ENCODE measurements at places on chromosomes 6 and 20.

GRCh38 chr20:33370291-33370690 is 31.0 kb downstream of the CDK5RAP1 start:
- no peak for DNase-seq

GRCh38 chr6:11172501-11173327 is 59.8 kb downstream of the NEDD9 start:
- DNase-seq, result peak; percentile 79

DNA sequence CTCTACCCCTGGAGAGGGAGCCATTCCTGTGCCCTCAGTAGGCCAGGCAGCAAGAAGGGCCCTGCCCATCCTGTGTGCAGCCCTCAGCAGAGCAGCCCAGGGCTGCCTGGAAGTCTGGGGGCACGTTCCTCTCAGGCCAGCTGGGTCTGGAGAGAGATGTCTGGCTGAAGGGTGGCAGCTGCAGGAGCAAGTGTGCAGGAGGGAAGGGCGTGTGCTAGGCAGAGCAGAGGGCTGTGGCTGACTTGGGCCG is 62.7 kb downstream of the NOL4L start:
- no peak for DNase-seq

DNA sequence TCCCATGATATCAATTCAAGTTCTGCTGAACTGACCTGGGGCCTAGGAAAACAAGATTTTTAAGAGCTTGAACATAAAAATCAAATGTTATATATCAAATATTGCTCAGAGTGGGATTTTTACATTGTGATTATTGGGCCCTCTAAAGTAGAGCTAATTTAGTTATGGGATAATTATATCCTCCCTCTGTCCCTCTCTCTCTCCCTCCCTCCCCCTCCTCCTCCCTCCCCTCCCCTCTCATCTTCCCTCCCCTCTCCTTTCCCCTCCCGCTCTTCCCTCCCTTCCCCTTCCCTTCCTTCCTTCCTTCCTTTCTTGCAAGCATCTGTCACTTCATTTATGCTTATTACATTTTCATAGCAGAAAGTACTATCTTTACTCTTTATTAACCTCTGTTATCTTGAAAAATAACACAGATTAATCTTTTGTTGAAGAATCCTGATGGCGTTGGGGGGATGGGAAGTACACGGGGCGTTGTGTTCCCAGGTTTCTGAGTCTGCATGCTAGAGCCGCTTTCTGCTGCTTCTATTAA is 32.8 kb downstream of the KIF25 start:
- no peak for DNase-seq

GRCh38 chr6:137471986-137472385 is 22.2 kb downstream of the OLIG3 start:
- peak; percentile 93 for DNase-seq

DNA sequence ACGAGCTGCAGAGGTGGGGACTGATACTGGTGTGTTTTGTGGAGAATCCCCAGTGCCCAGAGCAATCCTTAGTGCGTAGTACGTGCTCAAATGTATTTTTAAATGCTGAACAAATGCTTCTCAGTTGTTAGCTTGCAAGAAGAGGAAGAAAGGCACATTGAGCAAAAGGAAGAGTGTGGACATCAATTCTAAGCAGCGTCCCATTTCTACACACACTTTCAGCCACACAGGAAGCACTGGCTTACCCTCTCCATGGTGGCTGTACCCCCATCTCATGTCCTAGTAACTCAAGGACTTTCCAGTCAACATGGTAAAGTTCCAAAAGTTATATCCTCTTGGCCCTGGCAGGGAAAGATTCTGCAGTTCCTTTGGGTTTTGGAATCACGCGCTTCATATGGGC is 98.8 kb upstream of the NXT1 start:
- DNase-seq, result no peak

DNA sequence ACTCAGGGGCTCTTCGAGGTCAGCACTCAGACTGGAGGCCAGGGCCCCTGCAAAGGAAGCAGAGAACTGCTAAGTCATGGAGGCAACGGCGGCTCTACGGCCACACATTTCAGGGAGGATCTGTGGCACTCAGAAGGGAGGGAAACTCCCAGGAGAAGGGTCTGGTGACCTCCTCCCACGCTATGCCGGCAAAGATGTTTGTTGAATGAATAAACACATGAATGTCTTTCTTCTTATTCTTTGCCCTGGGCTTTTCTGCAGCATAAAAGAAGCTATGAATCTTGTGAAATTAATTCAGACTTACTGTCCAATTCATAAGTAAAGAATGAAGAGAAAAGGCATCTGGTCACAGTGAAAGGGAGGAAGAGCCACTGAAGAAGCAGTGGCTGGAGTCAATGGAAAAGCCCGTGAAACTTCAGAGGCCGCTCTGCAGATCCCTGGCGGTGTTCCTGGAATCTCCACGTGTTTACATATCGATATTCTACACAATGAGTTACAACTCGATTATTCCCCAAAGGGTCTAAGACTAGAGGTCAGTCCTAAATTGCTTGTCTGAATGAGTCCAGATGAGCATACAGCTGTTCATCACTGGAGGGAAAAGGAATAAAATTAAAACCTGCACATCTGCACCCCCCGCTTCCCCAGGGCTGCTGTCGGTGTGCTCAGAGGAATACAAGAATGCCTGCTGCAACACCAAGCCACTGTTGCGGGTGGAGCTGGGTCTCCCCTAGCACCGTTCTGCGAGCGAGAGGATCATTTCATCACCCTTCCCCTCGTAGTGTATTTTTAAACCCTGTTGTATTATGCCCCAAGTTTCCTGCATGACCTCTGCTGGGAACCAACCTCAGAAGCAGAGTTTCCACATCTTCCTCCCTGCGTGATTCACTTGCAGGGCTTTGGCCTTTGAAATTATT is 25.6 kb downstream of the INSM1 start:
- DNase-seq, result no peak

GRCh38 chr6:82629921-82630320 is 266.3 kb downstream of the TPBG start:
- DNase-seq, result no peak

GRCh38 chr6:79143320-79143898 is 65.4 kb upstream of the PHIP start:
- no peak for DNase-seq

DNA sequence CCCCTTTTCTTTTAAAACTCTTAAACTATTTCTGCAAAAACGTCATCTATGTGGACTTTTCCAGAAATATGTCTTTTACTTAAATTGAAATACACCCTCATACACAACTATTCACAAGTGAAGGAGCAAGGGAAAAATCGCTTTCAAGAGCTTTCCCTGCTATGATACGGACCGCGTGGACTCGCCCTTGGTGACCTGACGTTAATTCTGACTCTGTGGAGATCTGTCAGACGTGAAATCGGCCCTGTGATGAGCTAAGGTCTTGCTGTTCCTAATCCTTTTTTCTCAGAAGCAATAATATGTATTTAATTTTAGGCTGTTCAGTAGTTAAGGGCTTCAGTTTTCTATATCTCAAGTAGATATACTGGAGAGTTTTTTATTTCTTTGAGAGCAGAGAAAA is 113.6 kb downstream of the RPP40 start:
- DNase-seq, result no peak

GRCh38 chr6:102023977-102024657 is 630.6 kb downstream of the GRIK2 start:
- no peak for DNase-seq

DNA sequence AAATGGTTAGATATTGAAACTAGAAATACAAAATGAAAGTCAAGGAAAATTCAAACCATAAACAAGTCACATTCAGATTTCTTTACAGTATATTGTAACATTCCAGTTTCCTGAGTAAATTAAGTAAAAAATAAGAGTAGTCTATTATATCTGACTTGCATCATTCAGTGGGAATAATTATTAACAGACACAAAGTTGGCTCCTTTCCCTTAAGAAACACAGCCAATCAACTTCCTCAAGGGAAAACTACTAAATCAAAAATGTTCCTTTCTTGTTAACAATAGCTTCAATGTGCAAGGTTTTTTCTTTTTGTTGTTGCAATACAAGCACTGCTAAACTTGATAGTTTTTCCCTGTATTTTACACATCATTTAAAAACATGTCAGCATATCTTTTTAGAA is 33.2 kb downstream of the DNAAF9 start:
- DNase-seq, result no peak

- DNase-seq, result no peak
Observed at GRCh38 chr6:139508023-139508422, 133.6 kb upstream of the CITED2 start.

DNA sequence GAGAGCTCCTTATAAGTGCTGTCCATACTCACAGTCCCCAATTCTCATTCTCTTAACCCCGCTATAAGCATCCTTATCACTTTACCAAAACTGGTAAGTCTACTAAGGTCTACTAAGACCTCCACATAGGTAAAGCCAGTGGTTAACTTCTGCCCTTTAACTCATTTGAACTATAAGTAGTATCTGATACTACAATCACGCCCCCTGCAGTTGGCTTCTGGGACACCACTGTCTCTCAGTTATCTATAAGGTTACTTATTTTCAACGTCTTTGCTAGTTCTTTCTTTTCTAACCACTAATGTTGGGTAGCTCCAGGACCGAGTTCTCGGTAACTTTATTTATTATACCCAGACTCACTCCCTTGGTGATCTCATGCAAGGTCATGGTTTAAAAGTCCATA is 142.6 kb downstream of the ARHGAP18 start:
- no peak for DNase-seq

DNA sequence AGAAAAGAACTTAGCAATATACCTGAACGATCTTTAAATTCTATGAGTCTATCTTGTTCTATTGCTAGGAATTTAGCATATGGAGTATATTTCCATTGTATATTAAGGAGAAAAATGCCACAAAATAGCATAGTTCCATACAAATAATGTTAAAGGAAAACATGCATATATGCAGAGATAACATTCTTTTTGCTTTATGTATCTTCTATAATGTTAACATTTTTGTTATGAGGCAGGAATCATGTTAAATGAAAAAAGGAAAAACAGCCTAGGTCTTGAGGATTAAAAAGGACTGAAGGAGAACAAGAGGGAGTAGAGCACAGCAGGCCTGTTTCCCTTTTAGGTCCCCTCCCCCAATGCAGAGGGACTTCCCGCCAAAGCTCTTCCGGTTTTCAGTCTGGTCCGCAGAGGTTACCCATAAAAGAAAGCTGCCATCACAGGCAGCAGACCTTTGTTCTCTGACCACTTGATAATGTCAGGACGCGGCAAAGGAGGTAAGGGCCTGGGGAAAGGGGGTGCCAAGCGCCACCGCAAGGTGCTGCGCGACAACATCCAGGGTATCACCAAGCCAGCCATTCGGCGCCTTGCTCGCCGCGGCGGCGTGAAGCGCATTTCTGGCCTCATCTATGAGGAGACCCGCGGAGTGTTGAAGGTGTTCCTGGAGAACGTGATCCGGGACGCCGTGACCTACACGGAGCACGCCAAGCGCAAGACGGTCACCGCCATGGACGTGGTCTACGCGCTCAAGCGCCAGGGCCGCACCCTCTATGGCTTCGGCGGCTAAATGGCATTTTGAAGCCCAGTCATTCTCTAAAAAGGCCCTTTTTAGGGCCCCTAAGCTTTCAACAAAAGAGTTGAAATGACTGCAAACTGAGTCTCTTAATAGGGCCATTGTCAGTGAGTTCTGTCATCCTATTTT is 108.4 kb upstream of the PRSS16 start:
- peak; percentile 72 for DNase-seq

DNA sequence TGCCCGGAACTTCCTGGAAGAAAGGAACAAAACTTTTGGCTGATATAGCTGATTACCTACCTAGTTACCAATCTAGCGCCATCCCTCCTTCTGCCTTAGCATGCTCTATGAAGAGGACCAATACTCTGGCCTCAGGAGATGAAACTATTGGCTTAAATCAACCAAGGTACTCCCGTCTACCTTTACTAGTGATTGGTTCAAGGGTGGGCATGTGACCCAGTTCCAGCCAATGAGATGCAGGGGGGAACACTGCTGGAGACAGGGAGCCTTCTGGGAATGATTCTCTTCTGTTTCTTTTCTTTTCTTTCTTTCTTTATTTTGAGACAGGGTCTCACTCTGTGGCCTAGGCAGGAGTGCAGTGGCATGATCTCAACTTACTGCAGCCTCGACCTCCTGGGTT is 72.6 kb upstream of the CCDC167 start:
- DNase-seq, result no peak

- DNase-seq, result no peak
Observed at GRCh38 chr6:36949636-36950035, 4.9 kb upstream of the PI16 start.

DNA sequence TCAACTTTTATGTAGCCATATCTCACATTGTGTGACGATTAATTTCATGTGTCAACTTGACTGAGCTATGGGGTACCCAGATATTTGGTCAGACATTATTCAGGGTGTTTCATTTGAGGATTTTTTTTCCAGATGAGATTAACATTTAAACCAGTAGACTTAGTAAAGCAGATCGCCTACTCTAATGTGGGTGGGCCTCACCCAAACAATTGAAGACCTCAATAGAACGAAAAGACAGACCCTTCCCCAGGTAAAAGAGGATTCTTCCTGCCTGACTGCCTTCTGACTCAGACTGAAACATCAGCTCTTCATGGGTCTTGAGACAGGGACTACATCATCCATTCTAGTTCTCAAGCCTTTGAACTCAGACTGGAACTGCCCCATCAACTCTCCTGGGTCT is 231.7 kb upstream of the SASH1 start:
- DNase-seq, result no peak

DNA sequence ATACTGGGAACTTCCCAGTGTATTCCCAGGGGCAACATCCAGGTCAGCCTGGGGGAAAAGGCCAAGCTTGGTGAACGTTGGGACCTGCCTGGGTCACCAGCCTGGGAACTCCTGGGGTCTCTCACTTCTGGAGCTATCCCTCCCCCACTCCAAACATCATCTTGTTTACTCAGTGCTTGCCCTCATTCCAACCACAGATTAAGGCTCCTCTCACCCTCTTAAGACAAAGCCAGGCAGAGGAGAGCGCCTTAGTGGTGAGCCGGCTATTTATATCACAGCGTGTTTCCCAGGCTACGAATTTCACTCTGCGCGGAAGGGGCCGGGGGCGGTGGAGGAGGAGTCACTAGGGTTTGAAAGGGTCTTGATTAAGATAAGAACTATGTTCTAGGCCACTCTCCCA is 12.1 kb downstream of the PRPH2 start:
- DNase-seq, result no peak

DNA sequence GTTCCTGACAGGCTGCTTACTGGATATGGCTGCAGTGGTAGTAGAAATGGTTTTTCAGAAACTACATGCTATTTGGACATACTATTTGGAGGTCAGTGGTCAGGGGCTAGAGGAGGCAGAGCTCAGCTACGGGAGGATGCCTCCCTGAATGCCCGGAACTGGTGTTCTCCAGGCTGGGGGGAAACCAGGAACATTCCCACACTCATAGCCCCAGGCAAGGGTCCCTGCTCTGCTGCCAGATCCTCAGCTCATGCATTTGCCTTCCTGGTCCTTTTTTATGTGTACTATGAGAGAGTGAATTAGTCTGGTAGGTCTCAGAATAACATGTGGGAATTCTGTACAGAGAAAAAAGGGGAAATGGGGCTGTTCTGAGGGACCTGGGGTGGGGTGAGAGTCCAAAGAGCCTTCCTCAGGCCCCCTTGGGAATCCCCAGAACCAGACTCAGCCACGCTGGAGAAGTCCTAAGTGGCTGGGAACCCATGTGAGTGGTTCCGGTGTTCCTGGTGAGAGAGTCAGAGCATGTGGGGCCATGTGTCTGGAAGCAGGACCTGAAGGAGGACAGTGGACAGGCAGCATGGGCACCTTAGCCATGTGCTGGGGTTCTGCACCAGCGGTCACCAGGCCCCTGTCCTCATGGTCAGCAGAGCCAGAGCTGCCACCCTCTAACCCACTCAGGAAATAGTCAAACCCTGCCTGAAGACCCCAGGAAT is 58.0 kb upstream of the MYL9 start:
- no peak for DNase-seq

All from cerebellar cortex (tissue), 1 donor.